Suppressor macrophage (primary cell): ENCODE measurements at places on chromosomes 2 and 18.

DNA sequence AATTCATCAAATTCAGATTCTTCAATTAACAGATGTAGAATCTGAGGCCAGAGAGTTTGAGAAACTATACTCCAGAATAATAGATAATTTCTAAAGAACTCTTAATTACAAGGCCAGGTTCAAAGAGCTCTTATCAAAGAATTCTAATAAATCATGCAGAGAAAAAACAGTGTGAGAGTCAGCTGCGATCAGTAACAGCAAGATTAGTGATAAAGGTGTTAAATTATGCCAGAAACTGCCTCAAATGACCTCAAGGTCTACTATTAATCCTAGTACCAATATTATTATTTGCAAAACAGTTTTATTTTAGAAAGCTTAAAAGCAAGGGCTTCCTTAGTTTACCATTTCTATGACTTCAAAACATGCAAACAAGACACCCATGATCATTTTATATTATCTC is 215.3 kb downstream of the GCA start:
- no peak for DNase-seq

DNA sequence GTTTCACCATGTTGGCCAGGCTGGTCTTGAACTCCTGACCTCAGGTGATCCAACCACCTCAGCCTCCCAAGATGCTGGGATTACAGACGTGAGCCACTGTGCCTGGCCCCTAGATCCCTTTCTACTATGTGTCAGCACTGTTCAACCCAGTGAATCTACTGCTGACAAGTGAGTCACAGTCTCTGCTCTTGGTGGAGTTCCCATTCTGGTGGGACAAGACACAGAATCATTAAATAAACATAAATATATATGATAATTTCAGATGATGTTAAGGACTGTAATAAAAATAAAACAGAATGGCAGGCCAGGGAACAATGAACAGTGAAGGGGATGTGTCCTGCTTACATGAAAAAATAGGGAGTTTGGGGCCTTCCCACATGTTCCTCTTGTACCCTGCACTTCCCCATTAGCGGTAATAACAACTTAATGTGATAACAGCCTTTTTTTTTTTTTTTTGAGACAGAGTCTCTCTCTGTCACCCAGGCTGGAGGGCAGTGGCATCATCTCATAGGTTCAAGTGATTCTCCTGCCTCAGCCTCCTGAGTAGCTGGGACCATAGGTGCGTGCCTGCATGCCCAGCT is 112.2 kb downstream of the CPO start:
- DNase-seq: peak; percentile 79

DNA sequence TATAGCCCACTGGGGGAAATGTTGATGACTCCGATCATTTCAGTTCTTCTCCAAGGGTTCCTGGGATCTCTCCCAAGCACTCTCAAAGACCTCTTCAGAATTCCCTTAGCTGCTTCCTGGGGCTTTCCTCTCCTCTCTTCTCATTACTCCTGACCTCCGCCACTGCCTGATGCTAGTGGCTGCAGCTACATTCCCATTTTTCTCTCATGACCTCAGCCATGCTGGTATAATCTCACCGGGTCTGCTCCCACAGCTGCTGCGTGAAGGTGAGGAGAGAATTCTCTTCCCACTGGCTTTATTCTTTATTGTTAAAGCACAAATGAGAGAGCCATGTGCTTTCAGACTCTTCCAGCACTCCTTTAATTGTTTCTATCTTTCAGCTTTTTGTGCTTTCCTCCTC is 312.0 kb upstream of the ETAA1 start:
- DNase-seq: no peak

DNA sequence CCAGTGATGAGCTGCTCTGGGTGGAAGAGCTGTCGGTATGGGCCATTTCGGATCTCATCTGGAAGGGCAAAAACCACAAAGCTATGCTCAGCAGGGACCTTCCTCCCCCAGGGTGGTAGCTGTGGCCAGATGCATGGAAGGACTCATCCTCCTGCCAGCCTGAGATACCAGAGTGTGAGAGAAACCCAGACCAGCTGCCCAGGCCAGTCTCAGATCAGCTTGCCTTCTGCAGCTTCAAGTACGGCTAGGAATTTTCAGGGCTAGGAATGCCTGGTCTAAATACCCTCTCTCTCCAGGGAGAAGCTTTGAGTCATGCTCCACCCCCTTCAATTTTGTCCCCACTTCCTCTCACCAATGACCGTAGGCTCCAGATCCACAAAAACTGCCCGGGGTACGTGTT is 1.4 kb upstream of the TUBA4B start:
- DNase-seq: peak; percentile 20

GRCh38 chr18:5237083-5237722 is 40.1 kb upstream of the AKAIN1 start:
- no peak for DNase-seq

DNA sequence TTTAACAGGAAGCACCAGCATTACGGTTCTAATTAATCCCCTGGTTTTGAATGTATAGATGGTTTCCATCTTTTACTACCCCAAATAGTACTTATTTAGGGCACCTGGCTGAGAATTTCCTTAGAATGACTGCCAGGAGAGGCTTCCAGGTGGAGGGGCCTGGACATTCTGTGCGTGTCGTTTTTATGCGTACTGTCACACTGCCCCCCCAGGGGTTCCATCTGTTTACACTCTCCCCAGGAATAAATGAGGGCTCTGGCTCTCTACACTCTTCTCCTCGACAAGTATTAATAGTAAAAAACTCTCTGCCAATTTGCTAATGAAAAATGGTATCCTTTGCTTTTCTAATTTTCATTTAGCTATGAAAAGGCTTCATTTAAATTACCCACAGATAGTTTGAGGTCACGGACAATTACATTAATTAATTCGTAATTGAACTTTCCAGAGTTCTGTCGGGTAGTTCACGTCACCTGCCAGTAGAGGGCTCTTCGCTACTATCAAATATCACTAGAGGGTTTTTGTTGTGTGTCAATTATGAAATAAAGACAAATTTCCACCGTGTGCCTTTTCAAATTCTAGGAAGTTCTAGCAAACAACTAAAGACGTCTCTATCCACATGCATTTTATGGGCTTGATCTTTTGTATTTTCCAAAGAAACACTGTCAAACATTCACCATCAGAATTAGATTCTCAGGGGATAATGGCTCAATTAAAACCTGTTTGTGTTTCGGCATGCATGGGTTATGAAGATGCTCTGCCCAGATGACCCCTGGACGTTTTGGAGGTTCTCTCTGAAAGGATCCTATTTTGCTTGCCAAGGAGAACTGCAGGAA is 88.8 kb upstream of the ASB18 start:
- DNase-seq: peak; percentile 66

- DNase-seq: no peak
These were observed 72.8 kb downstream of the TCF4 start for GRCh38 chr18:55515214-55515613.

- DNase-seq: no peak
These were observed 41.4 kb downstream of the FAM178B start for GRCh38 chr2:96945014-96945413.

- peak; percentile 80 for DNase-seq
These were observed 86.8 kb downstream of the FMNL2 start for GRCh38 chr2:152421521-152422370.

DNA sequence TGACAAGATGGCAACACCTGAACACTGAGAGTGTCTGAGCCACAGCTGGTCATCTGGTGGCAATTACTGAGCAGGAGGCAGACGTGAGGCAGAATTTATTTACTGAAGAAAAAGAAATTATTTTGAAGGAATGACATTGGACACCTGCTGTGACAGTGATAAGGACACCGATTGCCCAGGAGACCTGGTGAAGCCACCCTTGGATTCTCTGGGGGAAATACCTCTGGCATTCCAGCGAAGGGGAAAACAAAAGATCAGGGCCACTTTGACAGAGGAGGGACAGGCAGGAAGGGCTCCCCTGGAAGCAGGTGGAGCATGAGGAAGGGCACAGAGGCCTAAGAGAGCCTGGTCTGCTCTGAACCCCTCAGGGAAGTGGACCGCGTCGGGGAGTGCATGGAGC is 85.4 kb upstream of the ALPP start:
- DNase-seq: no peak

GRCh38 chr2:190519975-190520767 is 14.4 kb downstream of the NEMP2 start:
- no peak for DNase-seq

DNA sequence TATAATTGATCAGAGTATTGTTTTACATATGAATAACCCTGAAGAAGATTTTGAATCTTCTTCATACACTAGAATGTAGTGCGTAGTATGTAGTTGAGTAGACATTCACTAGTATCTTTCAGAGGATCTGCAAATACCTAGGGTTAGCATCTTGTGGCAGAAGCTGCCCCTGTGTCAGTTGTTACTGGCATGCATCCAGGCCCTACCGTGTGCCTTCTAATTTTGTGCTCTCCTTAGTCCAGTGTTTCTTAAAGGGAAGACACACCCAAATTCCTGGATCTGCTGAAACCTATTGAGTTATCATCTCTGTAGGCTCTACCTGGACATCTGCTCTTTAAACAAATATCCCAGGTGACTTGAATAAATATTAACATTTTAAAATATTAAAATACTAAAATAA is 99.7 kb upstream of the SERTAD2 start:
- no peak for DNase-seq

DNA sequence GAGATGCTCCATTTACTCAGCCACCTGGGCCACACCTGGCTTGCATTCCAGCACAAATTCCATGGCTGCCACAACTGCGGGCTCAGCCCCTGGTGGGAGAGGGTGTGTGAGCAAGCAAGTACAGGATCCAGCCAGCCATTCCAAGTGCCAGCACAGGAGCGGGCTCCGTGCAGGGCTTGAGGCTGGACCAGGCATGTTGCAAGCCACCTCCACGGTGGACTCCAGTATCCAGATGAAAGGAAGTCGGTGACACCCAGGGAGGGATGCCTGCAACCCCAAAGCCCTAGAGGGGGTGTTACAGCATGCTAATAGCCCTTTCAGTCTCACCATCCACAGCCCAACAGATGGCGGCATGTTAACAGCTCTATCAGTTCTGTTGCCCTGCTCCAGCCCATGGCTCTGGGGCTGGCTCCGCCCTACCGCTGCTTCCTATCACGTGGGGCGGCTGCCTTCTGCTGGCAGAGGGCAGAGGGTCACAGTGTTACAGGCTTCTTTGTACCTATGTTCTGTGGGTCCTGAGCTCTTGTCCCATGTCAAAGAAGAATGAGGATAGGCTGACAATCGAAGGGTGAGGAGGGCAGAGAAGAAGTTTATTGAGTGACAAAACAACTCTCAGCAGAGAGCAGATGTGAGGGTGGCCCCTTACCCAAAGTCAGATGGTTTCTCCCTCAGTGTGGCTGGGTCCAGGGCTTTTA is 11.7 kb upstream of the GORASP2 start:
- no peak for DNase-seq

- peak; percentile 85 for DNase-seq
These were observed 6.7 kb downstream of the PPP1R7 start for GRCh38 chr2:241156971-241157441.
